Activated naive CD4-positive, alpha-beta T cell (primary cell): ENCODE measurements at places on chromosomes 2 and 18.

GRCh38 chr2:239433777-239434403, 33.1 kb upstream of the HDAC4 start:
- DNase-seq, result no peak

- no peak for DNase-seq
Observed at GRCh38 chr2:24920809-24921441, 888 bp upstream of the ADCY3 start.

- no peak for DNase-seq
Observed at GRCh38 chr2:219907011-219907365, 279.6 kb downstream of the SLC4A3 start.

DNA sequence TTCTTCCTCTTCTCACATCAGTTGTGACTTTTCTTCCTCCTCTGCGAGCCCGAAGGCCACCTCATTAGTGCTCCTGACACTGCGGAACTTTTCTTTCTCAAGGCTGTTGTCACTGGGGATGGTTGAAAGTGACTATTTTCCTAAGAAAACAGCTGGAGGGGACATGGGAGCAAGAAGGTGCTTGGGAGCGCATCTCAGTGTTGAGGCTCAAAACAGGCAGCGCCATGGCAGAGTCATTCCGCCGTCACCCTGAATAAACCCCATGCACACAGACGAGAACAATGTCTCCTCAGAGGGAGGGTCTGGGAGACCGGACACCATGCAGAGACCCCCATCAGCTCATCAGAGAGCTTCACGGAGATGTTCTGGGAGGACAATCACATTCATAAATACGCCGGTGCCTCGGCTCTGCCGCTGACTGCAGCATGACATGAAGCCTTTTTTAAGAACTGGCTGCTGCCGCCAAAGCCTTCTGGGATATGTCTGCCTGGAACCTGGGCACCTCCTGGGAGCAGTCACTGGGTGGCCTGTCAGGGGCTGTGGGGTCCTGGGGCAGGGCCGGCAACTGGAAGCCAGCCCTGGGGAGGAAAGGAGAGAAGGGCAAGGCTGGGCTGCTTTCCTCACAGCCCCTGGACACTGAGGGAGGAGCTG, 19.2 kb downstream of the ATOH8 start:
- DNase-seq, result no peak

DNA sequence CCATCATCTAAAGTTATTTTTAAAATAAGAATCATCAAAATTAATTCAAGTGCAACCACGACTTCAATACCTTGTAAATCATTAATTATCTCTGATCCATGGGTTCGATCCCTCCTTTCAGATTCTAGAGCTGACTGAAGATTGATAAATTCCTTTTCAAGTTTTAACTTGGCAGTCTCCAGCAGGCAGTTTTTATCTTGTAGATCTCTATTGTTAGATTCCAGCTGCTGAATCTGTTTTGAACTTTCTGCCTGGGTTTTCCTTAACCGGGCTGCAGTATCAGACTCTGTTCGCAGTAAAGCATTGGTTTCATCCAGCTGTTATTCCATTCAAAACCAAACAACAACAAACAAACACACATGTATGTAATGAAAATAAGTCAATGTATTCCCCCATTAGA, 59.5 kb downstream of the SLC66A3 start:
- DNase-seq, result no peak

GRCh38 chr2:211367293-211367692, 810.9 kb downstream of the CPS1 start:
- DNase-seq, result no peak

DNA sequence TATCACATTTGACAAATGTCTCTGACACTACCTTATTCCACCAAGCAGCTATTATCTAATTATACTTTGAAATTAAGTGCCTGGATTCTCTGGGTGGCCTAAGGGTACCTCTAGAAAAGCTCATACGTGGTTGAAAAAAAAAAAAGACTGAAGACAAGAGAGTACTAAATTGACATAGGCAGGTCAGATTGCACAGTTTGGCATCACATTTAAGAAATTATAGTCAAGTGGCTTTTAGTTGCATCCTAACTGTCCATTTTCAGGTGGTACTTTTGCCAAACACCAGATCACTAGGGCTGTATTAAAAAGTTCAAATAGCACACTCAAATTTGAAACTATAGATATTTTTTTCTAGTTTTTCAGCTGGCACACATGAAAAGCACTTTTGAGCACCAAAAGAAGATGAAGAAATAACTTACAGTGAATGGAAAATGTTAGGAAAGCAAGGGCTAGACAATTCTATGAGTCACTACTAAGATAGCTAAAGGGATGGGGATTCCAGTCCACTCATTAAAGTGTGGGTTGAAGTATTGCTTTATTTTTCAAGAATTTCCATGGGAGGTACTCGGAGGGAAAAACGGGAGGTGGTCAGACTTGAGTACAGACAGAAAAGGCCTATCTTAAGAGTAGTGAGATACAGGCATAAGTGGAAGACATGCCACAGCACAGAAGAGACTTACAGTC, 106.5 kb upstream of the COL5A2 start:
- no peak for DNase-seq

- DNase-seq, result no peak
Observed at GRCh38 chr2:31957354-31958139, 53.3 kb downstream of the MEMO1 start.

- DNase-seq, result no peak
Observed at GRCh38 chr2:166373951-166374350, 1.8 kb downstream of the SCN9A start.

DNA sequence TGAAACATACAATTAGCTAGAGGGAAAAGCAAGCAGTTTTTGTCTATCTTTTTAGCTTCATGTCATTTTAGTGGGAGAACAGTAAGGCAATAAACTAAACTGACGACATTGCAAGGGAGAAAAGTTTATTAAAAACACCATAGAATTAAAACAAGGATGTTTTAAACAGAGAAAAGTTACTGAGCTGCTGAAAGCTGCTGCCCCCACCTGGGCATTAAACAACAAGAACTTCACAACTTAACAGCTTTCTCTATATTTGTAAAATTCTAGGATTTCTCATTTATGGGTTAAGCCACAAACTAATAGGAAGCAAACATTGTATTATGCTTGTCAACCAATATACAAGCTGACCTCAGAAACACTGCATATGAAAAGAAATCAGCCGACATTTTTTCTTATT, 289.2 kb downstream of the ERBB4 start:
- no peak for DNase-seq

DNA sequence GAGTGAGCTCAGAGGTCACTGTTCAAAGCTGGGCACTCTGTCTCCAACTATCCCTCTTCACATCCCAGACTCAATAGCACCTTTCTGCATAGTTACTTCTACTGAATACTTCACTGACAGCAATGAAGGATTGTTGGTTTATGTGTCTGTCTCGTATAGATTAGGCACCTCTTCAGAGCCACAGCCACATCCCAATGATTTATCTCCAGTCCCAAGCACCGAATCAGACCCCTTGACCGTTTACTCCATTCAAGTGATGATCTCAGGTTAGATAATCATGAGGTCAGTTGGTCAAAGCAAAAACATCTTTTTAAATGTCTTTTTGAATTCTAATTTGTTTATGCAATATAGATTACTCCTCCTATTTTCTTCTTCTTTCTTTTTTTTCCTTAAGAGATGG, 14.7 kb downstream of the NEDD4L start:
- no peak for DNase-seq

DNA sequence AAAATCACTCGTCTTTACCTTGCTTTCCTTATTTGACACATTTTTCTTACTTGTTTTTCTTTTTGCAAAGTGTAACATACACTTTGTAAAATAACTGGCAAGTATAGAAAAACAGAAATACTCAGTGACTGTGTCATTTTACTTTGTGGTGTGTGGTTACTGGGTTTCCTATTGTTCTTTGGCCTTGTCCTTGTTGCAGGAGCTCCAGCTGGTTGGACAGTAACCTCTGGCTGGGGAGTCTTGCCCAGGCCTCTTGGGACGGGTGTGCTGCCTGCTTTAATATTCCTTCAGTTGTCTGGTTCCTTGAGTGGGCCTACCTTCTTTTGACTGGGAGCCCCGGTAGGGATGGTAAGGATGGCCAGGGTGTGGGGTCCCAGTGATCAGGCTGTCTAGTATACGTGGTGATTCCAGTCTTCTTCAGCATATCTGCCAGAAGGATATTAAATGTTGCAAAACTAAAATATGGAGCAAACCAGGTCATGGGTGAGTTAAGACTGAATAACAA, 53.8 kb downstream of the RNF144A start:
- no peak for DNase-seq
